Dermis microvascular lymphatic vessel endothelial cell (primary cell): ENCODE measurements at places on chromosomes 3 and 15. TPM values are rescaled to one million over a fixed set of nuclear protein-coding genes. Genes with fewer than 3 reads are reported as not detected.
A peak's percentile ranks its signal among the peaks of the same experiment; 100 is the strongest.

GRCh38 chr3:71702131-71703024, 22.8 kb downstream of the EIF4E3 start:
- DNase-seq = peak; percentile 63

DNA sequence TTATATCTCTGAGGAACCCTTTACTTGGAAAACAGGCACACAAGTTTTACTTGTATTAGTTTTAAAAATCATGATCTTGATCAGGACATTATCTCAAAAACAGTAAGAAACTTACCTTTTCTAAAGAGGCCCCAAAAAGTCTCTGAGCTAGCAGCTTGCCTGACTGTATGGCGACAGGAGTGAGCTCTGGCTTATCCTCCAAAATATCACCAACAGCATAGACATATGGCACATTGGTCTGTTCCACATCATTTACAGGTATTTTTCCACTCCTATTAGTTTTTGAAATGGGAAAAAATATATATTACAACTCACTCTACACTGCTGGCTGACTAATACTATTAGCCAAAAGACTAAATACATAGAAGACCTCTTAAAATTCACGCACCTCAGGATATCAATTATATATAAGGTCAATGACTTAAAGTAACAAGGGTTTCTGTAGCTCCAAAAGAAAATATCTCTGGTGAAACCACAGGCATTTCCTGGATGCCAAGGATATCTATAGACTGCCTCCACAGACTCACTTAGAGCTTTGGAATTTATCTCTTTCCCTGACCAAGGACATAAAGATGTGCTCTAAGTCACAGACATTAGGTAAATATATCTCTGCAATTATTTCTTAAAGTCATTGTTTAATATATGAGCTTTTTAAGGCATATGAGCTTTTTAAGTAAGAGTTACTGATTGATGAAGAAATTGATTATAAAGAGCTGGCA, 33.1 kb downstream of the TXNRD3 start:
- no peak for DNase-seq

DNA sequence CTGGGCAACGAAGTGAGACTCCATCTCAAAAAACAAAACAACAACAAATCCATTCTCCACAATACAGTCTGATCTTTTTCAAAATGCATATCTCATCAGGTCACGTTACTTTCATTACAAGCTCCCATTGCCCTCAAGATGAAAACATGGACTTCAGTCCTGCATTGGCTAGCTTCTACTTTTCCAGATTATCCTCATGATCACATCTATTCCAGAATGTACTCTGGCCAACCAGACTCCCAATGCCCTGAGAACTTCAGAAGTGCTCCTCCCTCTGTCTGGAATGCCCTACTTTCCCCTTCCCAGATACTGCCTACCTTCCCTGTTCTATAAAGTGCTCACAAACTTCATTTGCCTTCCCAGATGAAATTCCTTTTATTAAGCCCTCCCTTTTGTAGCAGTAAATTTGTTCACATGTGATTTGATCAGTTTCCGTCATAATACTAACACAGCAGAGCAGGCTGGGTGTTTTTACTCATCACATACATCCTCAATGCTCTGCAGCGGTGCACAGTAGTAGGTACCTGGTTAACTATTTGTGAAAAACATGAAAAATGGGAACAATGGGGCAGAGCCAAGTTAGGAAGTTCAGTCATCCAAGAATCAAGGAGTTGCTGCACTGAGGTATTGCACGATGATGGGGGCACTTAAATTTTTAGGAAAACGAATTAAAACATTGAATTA, 5.3 kb downstream of the RPL22L1 start:
- DNase-seq = no peak

GRCh38 chr15:65460741-65461347, 38.1 kb upstream of the IGDCC4 start:
- no peak for DNase-seq

DNA sequence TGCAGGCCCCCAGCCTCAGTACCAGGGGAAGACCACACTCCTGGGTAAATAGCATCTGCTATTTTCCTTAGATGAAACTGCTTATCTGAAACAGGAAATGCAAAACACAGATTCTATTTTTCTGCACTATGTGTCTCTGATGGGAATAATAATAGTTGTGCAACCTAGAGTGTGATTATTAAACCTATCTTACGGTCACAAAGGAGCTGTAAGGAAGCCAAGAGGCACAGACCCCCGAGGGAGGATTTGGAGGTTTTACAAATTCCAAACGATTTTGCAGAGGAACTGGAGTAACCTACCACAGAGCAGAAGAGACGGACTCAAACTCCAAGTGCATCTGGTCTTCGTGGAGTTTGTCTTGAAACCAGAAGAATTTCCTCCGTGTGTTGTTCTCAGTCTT, 14.1 kb upstream of the APOD start:
- no peak for DNase-seq

- DNase-seq = peak; percentile 88
Observed at GRCh38 chr3:171804618-171805389, 5.5 kb downstream of the PLD1 start.

DNA sequence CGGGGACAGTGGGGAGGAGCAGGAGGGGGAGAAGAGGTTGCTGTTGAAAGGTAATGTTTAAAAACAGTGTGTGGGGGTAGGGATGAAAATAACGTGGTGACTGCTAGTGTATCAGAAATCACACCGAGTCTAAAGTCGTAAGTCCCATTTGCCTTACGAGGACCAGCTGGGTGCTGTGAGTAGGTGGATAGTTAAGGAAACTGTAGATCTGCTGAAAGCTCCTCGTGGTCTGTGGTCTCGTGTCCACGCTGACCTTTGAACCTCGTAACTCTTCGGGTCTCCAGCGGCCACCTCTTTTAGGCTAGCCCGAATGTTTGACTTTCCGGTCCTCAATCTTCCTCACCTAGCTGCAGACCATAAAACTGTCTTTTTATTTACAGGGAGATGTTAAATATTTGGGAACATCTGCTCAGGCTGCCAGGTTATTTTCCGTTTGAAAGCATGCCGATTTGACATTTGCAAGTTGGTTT, 29.3 kb upstream of the ST3GAL6 start:
- DNase-seq = peak; percentile 17

- peak; percentile 20 for DNase-seq
Observed at GRCh38 chr15:45199136-45199810, 11.5 kb upstream of the SHF start.

- no peak for DNase-seq
Observed at GRCh38 chr3:128753715-128754114, 27.7 kb downstream of the RAB7A start.

The UNC13C gene
- not detected in 2 replicates for total RNA-seq

The SLC4A7 gene
- 35.8 and 48.0 TPM in 2 replicates for total RNA-seq

The C3orf49 gene
- total RNA-seq = not detected in 2 replicates
